ENCODE measurements at places on chromosomes 1 and 21. TPM values are rescaled to one million over a fixed set of nuclear protein-coding genes. Genes with fewer than 3 reads are reported as not detected.

The CLEC20A gene
- not detected for total RNA-seq

The CORT gene
- 1.6 TPM for total RNA-seq

The RHBDL2 gene
- total RNA-seq: 0.66 TPM

The ZNF669 gene
- 5.8 TPM for total RNA-seq

The TFF3 gene
- total RNA-seq: 178 TPM

The DYNLT4 gene
- total RNA-seq: not detected

The MRPL9 gene
- 31.3 TPM for total RNA-seq

The ITLN1 gene
- 21.5 TPM for total RNA-seq

The LDLRAD1 gene
- not detected for total RNA-seq

The PRR9 gene
- total RNA-seq: not detected

The OR2G6 gene
- total RNA-seq: not detected

The DVL1 gene
- 135 TPM for total RNA-seq

The FCRLA gene
- total RNA-seq: 0.85 TPM

The PLA2G2A gene
- total RNA-seq: 501 TPM

The MAPKAPK2 gene
- total RNA-seq: 92.4 TPM

The PWP2 gene
- total RNA-seq: 13.0 TPM

The DNALI1 gene
- 1.8 TPM for total RNA-seq

The RIPK4 gene
- total RNA-seq: 30.3 TPM

The AQP10 gene
- not detected for total RNA-seq

The TEDDM1 gene
- total RNA-seq: not detected

The LRRC71 gene
- total RNA-seq: not detected

The CELF3 gene
- total RNA-seq: 5.8 TPM

The FAM72D gene
- not detected for total RNA-seq

The CRYZL1 gene
- 32.4 TPM for total RNA-seq

The PLXNA2 gene
- total RNA-seq: 70.2 TPM

The MAN1C1 gene
- 4.4 TPM for total RNA-seq

The CHIA gene
- total RNA-seq: not detected

The CADM3 gene
- 19.8 TPM for total RNA-seq

The OLFML3 gene
- total RNA-seq: 9.9 TPM

The SLAMF9 gene
- not detected for total RNA-seq

The MNDA gene
- total RNA-seq: not detected

The DRAXIN gene
- total RNA-seq: not detected

The TSPEAR gene
- total RNA-seq: 0.47 TPM

The APCS gene
- total RNA-seq: not detected

The AMY1A gene
- not detected for total RNA-seq

The TAS1R1 gene
- not detected for total RNA-seq

The GPR37L1 gene
- 0.18 TPM for total RNA-seq

The FMOD gene
- total RNA-seq: 10.5 TPM

The DNAJC28 gene
- 2.5 TPM for total RNA-seq

The RIIAD1 gene
- not detected for total RNA-seq

The CFHR2 gene
- total RNA-seq: not detected

The MROH9 gene
- not detected for total RNA-seq

The TXNDC12 gene
- total RNA-seq: 23.2 TPM

The OR6K3 gene
- total RNA-seq: not detected

The SPRR5 gene
- total RNA-seq: not detected

The GJB5 gene
- total RNA-seq: not detected

The LCE3D gene
- total RNA-seq: not detected

The PLD5 gene
- 0.67 TPM for total RNA-seq

The IL24 gene
- not detected for total RNA-seq

The USP16 gene
- 38.4 TPM for total RNA-seq

The CLDN8 gene
- total RNA-seq: not detected

The NIBAN1 gene
- total RNA-seq: 7.7 TPM

The GJA9 gene
- total RNA-seq: not detected
